Activated CD8-positive, alpha-beta T cell treated with anti-CD3 and anti-CD28 coated beads, Interleukin-2, amount 10 ng/mL, durations not matched to agents 7 days and 5 days (primary cell): ENCODE measurements at places on chromosomes 1 and 21. TPM values are rescaled to one million over a fixed set of nuclear protein-coding genes. Genes with fewer than 3 reads are reported as not detected.

Gene UROD
- 74.7 TPM for total RNA-seq

Gene OR10Z1
- not detected for total RNA-seq

Gene HSF2BP
- total RNA-seq: 0.18 TPM

Gene TRIM58
- total RNA-seq: 0.74 TPM

Gene DNALI1
- total RNA-seq: not detected

Gene TRNP1
- not detected for total RNA-seq

Gene RNU1-1
- 1,730 TPM for total RNA-seq

Gene NR1I3
- not detected for total RNA-seq

Gene C1orf167
- total RNA-seq: not detected

Gene MPC2
- total RNA-seq: 68.8 TPM

Gene MOV10
- 120 TPM for total RNA-seq

Gene NRDC
- 157 TPM for total RNA-seq

Gene PEF1
- total RNA-seq: 55.2 TPM

Gene ITLN2
- total RNA-seq: not detected

Gene OLFML3
- 0.42 TPM for total RNA-seq

Gene PHACTR4
- total RNA-seq: 30.8 TPM

Gene AQP10
- not detected for total RNA-seq

Gene GBP1
- total RNA-seq: 146 TPM

Gene SPRR4
- total RNA-seq: not detected
